Activated naive CD8-positive, alpha-beta T cell treated with anti-CD3 and anti-CD28 coated beads, Interleukin-2, amount 50 U/mL, for 24 hours (primary cell): ENCODE measurements at places on chromosomes 12 and 14.

GRCh38 chr12:122423258-122424165 is 1.0 kb upstream of the CLIP1 start:
- no peak for DNase-seq
- H3K27me3 ChIP-seq, result no peaks in the 10 kb centered on the region
- peak overlapping the region; percentile 82 for H3K4me3 ChIP-seq
- peak overlapping the region; percentile 83 for H3K27ac ChIP-seq
- H3K36me3 ChIP-seq, result no peaks in the 10 kb centered on the region
- peaks cover 27% of the 10 kb centered on the region for H3K4me1 ChIP-seq

DNA sequence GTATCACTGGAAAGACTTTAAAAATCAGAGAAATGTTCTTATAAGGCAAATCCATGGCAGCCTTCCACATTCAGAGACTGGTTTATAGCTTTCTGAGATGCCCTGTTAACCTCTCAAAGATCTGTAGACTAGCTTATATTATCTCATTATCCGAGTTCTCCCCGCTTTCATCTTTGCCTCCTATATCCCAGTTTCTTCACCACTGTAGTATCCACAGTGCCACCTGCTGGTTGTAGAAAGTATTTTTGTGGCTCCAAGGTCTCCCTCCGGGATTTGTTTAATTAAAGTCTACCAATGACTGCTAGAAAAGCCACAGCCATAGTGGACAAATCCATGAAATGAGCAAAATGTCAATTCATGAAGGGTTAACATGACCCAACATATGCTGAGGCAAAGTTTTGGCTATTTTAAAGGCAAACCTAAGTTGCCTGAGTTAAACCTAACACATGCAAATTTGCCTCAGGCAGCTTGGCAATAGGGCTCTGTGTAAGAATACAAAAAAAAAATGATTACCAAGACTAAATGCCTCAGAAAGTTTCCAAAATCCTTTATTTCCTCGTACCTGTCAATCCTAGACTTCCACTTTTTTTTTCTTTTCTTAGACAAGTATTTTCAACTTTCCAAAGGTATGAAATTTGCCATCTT is 218.8 kb upstream of the BMP4 start:
- no peaks in the 10 kb centered on the region for H3K4me1 ChIP-seq
- H3K4me3 ChIP-seq, result no peak overlapping the region
- no peaks in the 10 kb centered on the region for H3K36me3 ChIP-seq

GRCh38 chr12:66187036-66187435 is 2.0 kb upstream of the IRAK3 start:
- peaks cover 70% of the 10 kb centered on the region for H3K27me3 ChIP-seq
- no peak overlapping the region for H3K4me3 ChIP-seq
- peaks cover 13% of the 10 kb centered on the region for H3K4me1 ChIP-seq

GRCh38 chr14:34177466-34177865 is 226.6 kb upstream of the EGLN3 start:
- H3K4me1 ChIP-seq, result peaks cover 10% of the 10 kb centered on the region
- H3K4me3 ChIP-seq, result no peak overlapping the region
- no peak overlapping the region for H3K27ac ChIP-seq
- no peaks in the 10 kb centered on the region for H3K36me3 ChIP-seq

DNA sequence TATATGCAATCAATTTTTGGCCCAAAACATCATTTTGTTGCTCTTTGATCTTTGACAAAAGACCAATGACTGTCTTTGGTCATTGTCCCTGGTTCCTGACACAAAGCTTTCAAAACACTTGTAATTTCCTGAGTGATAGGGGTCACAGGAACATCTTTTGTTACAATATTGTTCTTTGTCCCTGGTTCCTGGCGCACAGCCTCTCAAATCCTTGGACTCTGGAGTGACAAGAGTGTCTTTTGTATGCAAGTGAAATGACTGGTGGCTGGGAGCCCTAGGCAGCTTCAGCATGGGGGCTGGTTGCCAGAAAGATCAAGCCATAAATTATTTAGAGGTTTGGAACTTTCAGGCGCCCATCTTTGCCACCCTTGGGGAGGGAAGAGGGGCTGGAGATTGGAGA is 53.9 kb downstream of the DNAH10 start:
- peaks cover 8% of the 10 kb centered on the region for H3K27me3 ChIP-seq
- H3K27ac ChIP-seq, result no peak overlapping the region
- DNase-seq, result no peak
- H3K36me3 ChIP-seq, result no peaks in the 10 kb centered on the region

- peaks cover 45% of the 10 kb centered on the region for H3K36me3 ChIP-seq
- peak overlapping the region; percentile 96 for H3K4me3 ChIP-seq
- peak; percentile 24 for DNase-seq
- peaks cover 68% of the 10 kb centered on the region for H3K4me1 ChIP-seq
- no peaks in the 10 kb centered on the region for H3K27me3 ChIP-seq
Measured at GRCh38 chr14:91116913-91117588, 3.2 kb downstream of the DGLUCY start.

- H3K4me3 ChIP-seq, result no peak overlapping the region
- H3K27ac ChIP-seq, result peak overlapping the region; percentile 1
- peaks cover 26% of the 10 kb centered on the region for H3K4me1 ChIP-seq
- no peaks in the 10 kb centered on the region for H3K27me3 ChIP-seq
- H3K36me3 ChIP-seq, result peaks cover 24% of the 10 kb centered on the region
- DNase-seq, result no peak
Measured at GRCh38 chr12:106975993-106976658, 10.8 kb downstream of the MTERF2 start.

DNA sequence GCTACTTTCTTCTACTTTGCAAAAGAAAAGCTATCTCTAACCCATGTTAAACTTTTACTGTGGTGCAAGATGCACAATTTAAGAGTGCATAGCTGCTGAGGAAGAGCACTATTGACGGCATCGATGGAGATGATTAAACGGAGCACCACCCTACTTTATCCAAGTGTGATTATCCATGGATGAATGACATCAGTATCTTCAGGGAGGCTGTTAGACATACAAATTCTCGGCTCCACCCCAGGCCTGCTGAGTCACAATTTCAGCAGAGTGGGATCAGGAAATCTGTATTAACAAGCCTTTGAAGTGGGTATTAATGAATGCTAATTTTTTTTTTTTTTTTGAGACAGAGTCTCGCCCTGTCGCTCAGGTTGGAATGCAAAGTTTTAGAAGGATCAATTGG is 16.2 kb downstream of the SLC2A14 start:
- no peak overlapping the region for H3K27ac ChIP-seq
- H3K4me3 ChIP-seq, result no peak overlapping the region
- H3K36me3 ChIP-seq, result no peaks in the 10 kb centered on the region
- H3K27me3 ChIP-seq, result peaks cover 2% of the 10 kb centered on the region
- peaks cover 8% of the 10 kb centered on the region for H3K4me1 ChIP-seq

DNA sequence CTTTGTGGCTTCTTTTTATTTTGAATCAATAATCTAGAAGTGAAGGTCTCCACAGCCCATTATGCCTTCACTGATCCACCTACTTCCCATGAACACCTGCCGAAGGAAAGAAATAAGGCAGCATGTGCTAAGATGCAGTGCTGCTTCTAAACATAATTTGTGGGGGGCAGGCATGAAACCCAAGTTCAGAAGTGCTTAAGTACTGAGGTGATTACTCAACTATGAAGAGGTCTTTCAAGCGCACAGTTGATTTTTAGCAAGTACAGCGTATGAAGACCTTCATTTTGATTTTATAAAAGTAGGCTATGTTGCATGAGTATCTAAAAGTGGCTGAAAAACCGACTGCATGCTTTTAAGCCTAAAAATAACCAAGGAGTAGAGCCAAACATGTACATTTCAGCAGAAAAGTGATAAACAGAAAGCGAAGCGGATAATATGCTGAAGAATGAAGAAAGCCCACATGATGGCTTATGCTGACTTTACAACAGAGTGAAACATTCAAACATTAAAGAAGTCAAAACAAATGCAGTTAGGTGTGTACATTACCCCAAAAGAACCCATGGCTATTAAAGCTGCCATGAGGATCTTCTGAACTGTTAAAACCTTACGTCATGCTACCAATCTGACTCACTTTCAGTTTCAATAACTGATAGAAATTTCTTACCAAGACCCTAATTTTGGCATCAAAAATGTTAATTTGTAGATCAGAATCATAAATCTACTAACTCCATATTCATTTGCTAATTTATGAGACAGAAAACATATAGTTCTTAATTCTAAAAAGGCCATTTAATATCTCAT is 29.3 kb downstream of the KICS2 start:
- H3K4me3 ChIP-seq, result no peak overlapping the region
- H3K27ac ChIP-seq, result peak overlapping the region; percentile 50
- DNase-seq, result no peak
- H3K4me1 ChIP-seq, result peaks cover 8% of the 10 kb centered on the region

DNA sequence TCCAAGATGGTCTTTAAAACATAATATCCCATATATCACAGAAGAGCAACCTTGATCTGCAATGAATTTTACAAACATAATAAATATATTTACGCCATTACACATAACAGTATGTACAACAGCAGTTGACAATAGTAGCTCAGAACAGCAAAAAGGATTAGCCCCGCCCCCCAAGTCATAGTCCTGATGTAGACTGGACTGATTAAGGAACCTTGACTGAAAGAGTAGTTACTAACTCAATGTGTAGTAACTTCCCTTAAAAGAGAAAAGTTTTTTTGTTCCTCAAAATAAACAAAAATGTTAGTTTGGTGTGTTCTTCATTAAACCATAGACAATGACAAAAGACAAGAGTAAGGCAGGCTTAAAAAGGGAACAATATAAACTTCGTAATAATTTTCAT is 44.5 kb downstream of the GTF2A1 start:
- H3K27ac ChIP-seq, result no peak overlapping the region
- no peak for DNase-seq
- peaks cover 15% of the 10 kb centered on the region for H3K4me1 ChIP-seq

DNA sequence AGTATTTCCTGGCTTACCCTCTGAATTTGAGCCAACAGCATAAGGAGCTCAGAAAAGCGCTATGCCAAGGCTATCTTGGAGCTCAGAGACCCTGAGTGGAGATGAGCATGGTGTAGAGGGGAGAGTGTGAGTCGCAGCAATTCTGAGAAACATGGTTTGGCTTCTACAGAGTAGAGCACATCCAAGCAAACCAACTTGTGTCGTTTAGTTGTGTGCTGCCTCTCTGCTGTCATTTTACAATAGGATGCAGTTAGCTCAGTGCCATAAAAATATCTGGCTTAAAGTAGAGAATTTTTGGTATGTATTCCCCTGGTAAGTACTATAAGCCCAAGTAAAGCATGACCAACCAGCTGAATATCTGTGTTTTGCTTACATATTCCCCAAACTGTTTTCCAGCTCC is 249.2 kb downstream of the TRHDE start:
- no peak for DNase-seq
- no peak overlapping the region for H3K27ac ChIP-seq
- no peaks in the 10 kb centered on the region for H3K36me3 ChIP-seq
- H3K4me3 ChIP-seq, result no peak overlapping the region

GRCh38 chr12:153080-153746 is 60.7 kb downstream of the SLC6A12 start:
- H3K27ac ChIP-seq, result no peak overlapping the region
- H3K27me3 ChIP-seq, result no peaks in the 10 kb centered on the region
- peak; percentile 73 for DNase-seq

GRCh38 chr14:28831126-28831525 is 64.5 kb downstream of the FOXG1 start:
- no peak for DNase-seq
- no peak overlapping the region for H3K4me3 ChIP-seq
- H3K4me1 ChIP-seq, result no peaks in the 10 kb centered on the region
- H3K27me3 ChIP-seq, result no peaks in the 10 kb centered on the region

GRCh38 chr12:132707241-132707640 is 3.4 kb upstream of the PGAM5 start:
- H3K4me1 ChIP-seq, result peaks cover 11% of the 10 kb centered on the region
- peaks cover 26% of the 10 kb centered on the region for H3K36me3 ChIP-seq
- H3K27ac ChIP-seq, result no peak overlapping the region
- H3K4me3 ChIP-seq, result no peak overlapping the region

DNA sequence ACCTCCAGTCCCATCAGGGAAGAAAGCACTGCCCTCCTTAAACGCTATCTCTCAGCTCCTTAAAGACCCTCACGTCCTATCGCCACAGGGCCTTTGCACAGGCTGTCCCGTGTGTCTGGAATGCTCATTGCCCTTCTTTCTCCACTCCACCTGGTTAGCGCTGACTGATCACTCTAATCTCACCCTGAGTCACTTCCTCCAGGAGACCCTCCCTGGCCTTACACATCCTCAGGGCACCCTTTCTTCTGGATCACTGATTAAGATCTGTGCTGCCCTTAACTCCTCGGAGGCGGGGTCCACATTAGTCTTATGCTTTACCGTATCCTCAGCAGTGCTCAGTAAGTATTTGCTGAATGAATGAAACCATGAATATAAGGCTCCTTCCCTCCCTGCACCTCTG is 94.7 kb downstream of the SYNE3 start:
- H3K36me3 ChIP-seq, result peaks cover 43% of the 10 kb centered on the region
- H3K27ac ChIP-seq, result no peak overlapping the region
- no peak overlapping the region for H3K4me3 ChIP-seq
- H3K27me3 ChIP-seq, result no peaks in the 10 kb centered on the region

DNA sequence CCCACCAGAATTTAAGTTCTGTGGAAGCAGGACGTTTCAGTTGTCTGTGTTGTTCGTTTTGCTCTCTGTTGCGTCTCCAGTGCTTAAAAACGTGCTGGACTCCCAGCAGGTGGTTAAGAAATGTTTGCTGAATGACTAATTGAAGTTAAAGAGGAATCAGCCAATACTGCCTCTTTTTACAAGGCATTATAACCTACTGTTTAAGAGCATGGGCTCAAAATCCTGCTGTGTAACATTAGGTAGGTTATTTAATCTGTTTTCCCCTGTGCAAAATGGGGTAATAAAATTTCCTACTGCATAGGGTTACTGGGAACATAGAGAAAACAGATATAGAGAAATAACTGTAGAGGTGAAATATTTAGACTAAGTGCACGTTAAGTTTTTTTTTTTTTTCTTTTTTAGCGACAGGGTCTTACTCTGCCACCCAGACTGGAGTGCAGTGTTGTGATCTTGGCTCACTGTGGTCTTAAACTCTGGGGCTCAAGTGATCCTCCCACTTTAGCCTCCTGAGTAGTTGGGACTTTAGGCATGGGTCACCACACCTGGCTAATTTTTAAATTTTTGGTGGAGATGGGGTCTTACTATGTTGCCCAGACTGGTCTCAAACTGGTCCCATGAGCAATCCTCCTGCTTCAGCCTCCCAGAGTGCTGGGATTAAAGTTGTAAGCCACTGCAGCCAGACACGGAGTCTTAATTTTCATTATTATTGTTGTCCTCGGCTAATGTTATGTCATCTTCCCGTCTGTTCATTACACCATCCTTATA is 139.4 kb upstream of the PRICKLE1 start:
- H3K27ac ChIP-seq, result no peak overlapping the region
- no peaks in the 10 kb centered on the region for H3K36me3 ChIP-seq

DNA sequence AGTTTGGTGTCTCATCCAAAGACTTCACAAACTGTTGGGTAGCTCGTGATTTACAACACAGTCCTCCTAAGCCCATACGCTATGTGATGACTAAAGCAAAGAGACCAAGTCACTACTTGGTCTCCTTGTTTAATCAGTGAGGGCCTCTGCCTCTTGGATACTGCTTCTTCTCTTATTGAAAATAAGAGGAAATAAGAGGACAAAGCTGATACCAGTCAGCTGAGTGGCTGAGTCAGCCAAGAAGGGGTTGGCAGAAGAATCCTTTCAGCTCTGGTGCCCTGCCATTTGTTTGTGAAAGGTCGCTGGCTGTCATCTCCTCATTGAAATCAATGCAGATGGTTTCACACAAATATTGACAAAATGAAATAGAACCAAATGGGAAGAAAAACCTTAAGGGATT is 67.5 kb upstream of the SLC35F4 start:
- no peaks in the 10 kb centered on the region for H3K36me3 ChIP-seq
- peaks cover 5% of the 10 kb centered on the region for H3K27me3 ChIP-seq
- H3K4me3 ChIP-seq, result no peak overlapping the region
- H3K4me1 ChIP-seq, result no peaks in the 10 kb centered on the region

GRCh38 chr14:79732911-79733655 is 478.2 kb downstream of the DIO2 start:
- no peak for DNase-seq
- no peaks in the 10 kb centered on the region for H3K36me3 ChIP-seq
- H3K27me3 ChIP-seq, result peaks cover 2% of the 10 kb centered on the region
